NCI-H1436 (cell line): ENCODE measurements at places on chromosomes 7 and 10.

- DNase-seq: no peak
Observed at GRCh38 chr10:78952686-78953085, 116.1 kb upstream of the ZMIZ1 start.

- DNase-seq: no peak
Observed at GRCh38 chr7:100152937-100153666, 4.4 kb downstream of the LAMTOR4 start.

- no peak for DNase-seq
Observed at GRCh38 chr10:30765616-30766015, 136.1 kb upstream of the LYZL2 start.

- DNase-seq: no peak
Observed at GRCh38 chr10:75108684-75109458, 2.6 kb upstream of the SAMD8 start.

DNA sequence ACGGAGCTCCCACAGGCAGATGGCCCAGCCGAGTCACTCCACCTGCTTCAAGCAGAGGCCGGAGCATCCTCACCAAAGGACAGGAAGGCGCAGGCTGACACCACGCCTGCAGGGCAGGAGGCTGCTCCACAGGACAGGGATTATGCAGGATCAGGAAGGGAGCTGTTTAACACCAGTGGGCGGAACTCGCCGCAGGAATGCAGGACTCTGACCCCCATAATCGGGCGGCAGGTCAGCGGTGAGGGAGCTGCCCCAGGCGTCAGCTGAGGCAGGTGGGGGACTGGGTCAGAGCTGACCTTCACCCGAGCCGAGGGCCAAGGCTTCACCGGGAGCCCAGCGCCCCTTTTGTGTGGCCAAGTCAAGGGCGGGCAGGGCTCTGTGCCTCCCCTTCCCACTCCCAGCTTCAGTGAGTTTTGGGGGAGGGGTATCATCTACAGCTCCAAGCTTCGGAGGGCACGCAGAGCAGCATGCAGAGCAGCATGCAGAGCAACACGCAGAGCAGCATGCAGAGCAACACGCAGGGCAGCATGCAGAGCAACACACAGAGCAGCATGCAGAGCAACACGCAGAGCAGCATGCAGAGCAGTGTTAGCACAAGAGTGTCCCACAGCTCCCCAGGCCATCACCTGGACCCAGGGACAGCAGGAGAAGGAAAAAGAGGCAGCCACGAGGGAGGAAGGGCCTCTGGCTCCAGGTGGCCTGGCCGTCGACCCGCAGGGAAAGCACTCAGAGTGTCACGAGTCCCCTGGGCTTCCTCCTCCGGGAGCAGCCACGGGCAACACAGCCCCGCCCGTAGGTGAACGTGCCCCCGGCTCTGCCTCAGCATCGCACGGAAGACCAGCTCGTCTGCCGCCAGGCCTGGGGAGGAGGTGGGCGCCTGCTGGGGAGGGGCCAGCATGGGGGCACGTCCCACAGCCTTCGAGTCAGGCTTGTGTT, 151.7 kb upstream of the PPP2R2D start:
- DNase-seq: no peak

DNA sequence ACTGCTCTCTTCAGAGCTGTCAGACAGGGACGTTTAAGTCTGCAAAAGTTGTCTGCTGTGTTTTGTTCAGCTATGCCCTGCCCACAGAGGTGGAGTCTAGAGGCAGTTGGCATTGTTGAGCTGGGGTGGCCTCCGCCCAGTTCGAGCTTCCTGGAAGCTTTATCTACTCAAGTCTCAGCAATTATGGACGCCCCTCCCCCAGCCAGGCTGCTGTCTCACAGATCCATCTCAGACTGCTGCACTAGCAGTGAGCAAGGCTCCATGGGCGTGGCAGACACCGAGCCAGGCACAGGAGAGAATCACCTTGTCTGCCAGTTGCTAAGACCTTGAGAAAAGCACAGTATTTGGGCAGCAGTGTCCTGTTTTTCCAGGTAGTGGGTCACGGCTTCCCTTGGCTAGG, 98.1 kb downstream of the SDHAF3 start:
- DNase-seq: peak; percentile 32

DNA sequence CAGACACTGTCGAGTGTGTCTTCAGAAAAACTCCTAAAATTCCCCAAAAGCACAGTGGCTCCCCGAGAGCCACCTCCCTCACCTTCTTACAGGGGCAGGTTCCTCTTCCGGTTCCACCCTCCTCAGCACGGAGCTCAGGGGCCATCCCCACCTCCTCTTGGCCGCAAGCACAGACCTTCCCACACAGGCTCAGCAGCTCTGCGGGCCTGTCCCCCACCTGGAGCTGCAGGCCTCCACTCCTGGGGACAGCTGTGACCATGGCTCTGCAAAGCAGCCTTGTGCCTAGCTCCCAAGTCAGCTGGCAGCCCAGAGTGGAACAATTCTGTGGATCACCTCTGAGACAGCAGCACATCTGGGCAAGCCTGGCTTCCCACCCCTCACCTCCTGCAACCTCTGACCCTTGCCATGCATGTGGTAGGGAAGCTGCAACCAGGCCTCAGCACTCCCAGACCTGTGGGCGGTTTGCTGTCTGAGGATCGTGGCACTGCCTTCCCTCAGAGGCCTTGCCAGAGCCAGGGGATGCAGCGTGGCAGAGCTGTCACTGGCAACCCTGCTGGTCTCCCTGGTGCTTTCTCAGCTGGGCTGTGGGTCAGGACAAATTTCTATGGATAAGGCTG, 79.7 kb downstream of the ALOX5 start:
- DNase-seq: no peak

GRCh38 chr10:110530131-110530831, 32.6 kb downstream of the DUSP5 start:
- DNase-seq: no peak

GRCh38 chr7:27066148-27066547, 29.7 kb downstream of the HOXA1 start:
- no peak for DNase-seq

DNA sequence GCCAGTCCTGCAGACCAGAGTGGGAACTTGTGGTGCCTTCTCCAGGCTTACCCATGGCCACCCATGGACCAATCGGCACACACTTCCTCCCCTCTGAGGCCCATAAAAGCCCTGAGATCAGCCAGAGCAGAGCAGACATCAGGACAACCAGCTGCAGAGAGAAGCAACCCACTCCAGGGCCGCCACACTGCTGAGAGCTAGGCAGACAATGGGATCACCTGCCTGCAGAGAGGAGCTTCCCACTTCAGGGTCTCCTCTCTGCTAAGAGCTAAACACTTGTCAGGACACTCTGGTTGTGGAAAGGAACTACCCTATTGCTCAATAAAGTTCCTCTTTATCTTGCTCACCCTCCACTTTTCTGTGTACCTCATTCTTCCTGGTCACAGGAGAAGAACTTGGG, 34.0 kb downstream of the C7orf25 start:
- DNase-seq: no peak

DNA sequence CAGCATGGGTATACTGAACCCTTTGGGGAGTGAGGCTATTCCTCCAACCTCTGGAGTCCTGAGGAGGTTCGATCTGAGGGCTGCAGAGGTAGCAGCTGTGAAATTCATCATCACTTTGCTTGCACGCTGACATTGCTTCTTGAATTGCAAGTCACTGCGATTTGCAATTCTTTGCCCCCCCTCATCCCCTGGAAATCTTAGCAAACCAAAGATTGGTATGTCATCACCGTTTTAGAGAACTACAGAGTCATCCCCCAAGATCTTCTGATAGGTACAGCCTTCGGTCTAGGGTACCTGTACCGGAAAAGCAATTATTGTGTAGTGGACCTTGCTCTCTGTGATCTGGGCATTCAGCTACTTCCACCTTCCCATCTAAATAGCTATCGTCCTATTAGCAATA, 192.6 kb downstream of the KLF6 start:
- no peak for DNase-seq

DNA sequence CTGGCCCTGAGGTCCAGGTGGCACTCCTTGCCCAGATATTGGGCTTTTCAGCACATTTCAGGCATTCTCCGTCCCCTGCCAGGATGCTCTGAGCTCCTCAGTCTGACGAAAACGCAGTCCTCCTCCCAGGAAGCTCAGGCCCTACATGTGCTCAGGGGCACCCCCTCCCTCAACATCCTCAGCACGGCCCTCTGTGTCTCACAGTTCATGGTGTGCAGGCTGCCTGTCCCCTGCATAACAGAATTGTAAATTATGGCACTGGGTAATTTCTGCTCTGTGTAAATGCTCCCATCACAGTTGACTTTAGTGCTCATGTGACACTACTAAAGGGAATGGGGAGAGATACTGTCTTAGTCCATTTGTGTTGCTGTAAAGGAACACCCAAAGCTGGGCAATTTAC, 563.8 kb downstream of the DNAJB6 start:
- no peak for DNase-seq

- DNase-seq: no peak
Observed at GRCh38 chr7:116426428-116427156, 72.9 kb upstream of the CAV2 start.

DNA sequence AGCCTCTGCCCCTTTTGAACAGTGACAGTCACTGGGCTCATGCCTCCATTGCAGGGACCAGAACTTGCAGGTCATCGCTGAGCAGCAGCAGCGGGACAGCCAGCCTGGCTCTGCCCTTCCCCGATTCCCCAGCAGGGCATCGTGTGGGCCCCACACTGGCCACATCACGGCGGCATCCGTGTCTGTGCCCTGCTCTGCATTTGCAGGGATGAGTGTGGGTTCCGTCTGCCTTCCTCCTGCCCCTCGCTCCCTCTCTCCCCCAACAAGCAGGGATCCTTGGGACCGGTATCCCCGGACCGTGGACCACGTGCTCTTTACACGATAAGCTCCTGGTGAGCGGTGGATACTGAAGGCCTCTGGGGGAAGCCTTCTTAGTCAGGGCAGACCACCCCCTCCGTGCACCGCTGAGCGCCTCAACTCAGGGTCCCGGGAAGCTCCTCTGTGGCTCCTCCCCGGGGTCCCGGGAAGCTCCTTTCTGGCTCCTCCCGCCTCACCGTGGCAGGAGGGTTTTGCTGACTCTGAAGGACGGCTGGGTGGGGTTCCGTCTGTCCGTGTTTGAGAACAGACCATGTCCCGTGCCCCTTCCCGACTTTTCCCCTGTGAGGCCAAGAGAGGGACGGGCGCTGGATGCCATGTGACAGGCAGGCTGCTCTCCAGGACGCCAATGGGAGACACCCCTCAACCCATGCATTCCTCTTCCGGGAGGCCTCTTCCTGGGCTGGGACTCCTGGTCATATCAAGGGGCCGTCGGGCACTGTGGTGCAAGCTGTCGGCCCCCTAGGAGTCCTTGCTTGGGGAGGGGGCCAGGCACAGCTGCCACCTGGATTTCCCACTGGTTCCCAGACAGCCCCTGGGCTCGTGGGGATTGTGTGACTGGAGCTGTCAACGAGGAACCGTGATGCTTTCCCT, 23.5 kb upstream of the NKX6-2 start:
- no peak for DNase-seq
